GM23248 (cell line): ENCODE measurements at places on chromosomes 2 and 18. TPM values are rescaled to one million over a fixed set of nuclear protein-coding genes. Genes with fewer than 3 reads are reported as not detected.

The IL37 gene
- total RNA-seq = not detected in 2 replicates

- DNase-seq = no peak
Measured at GRCh38 chr18:33673689-33674088, 95.7 kb downstream of the ASXL3 start.

GRCh38 chr2:54074606-54075341 lies 40.6 kb upstream of the ACYP2 start:
- DNase-seq = no peak

DNA sequence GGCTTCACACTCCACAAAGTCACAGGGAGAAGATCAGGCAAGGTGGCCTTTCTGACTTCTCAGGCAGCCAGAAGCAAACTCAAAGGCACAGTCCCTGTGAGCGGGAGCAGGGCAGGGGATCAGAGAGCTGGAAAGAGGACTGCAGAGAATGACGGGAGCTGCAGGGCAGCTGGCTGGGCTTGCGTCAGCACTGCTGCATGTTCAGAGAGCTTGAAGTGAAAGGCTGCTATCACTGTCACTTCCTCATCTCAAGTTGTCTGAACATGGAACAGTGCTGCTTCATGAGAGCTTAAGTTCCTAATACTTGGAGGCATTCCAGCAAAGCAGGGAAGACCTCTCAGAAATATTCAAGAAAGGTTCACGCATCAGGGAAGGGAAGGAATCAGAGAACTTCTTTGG lies 20.4 kb downstream of the TGFBRAP1 start:
- DNase-seq = no peak

GRCh38 chr2:223889229-223889628 lies 51.8 kb upstream of the AP1S3 start:
- no peak for DNase-seq

GRCh38 chr18:69686861-69687260 lies 260.8 kb downstream of the CD226 start:
- DNase-seq = peak; percentile 62

DNA sequence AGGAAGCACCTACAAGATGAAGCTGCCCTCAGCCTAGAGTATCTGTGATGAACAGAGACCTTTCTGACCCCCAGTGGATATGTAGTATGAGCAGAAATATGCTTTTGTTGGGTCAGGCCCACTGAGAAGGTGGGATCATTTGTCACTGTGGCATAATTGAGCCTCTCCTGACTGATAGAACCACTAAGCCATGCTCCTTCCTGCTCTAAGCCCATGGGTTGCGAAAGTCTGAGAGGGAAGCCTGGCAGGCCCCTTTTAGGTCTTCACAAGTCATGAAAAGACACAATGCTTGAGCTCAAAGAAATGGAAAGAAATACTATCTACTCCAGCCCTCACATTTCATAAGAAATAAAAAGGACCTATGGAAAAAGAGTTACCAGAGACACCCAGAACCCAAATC lies 127.7 kb downstream of the TNS1 start:
- DNase-seq = peak; percentile 43
